Naive thymus-derived CD4-positive, alpha-beta T cell (primary cell): ENCODE measurements at places on chromosomes 3 and 15. TPM values are rescaled to one million over a fixed set of nuclear protein-coding genes. Genes with fewer than 3 reads are reported as not detected.

DNA sequence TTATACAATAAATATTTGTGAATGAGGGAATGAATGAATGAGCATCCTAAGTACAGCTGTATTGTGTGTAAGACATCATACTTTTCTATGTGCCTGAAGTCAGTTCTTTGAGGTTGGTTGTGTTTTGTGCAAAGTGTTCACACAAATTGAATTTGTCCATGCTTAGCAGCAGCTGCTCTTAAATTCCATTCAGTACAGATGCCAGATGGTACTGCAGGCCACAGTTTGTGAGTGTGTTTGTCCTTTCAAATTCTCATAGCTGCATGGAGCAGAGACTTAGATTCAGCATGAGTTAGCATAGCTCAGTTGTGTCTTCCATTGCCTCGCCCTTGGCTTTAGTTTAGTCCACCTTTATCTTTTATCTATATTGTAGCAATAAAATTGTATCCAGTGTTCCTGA lies 3.8 kb upstream of the ZNF385D start:
- no peak for DNase-seq

CCR1 gene
- 4.5 TPM for total RNA-seq

GRCh38 chr3:177527182-177527581 lies 329.9 kb upstream of the TBL1XR1 start:
- DNase-seq: no peak

DNA sequence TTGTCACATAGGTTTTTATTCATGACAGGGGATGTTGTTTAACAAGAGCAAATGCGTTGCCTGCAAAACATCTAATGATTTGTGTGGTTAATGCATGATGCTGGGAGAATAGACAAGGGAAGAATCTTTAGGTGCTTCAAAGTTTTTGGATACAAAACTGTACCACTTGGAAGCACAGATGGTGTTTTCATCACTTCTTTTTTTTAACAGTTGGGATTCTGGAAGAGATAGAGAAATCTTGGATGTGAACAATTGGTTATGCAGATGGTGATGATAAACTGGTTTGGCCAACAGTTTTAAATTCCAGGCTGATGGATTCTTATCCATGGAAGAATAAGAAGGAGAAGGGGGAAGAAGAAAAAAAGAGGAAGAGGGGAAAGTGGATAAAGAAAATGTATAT lies 379.4 kb downstream of the KCNH8 start:
- DNase-seq: no peak

CAPN3 gene
- 26.1 TPM for total RNA-seq

DNA sequence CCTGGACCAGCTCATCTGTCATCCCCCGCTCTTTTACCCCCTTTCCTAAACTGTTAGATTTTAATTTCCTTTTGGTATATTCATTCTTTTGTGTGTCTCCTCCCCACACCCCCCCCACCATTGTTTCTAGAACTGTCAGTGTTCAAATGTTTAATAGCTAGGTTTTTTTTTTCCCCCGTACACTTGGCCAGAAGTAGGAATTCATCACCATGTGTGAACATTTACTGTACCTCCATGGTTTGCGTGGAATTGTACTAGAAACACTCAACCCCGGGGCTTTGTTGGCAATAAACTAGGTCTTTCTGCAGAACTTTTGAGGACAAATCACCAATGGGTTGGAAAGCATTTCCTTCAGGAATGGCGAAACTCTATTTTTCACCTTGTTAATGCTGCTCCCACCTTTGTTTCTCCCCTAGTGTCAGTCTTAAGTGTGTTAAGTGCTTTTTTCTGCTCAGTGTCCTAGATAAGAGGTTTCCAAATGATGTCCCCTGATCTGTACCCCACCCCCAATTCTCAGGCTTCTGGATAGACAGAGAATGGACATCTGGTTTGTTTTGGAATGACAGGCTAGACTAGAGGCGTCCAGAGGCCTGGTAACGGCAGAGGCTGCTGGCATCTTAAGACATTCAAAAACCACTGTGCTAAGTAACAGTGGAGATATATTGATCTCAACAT lies 76.8 kb downstream of the SMAD3 start:
- no peak for DNase-seq
